CD8-positive, alpha-beta memory T cell (primary cell): ENCODE measurements at places on chromosomes 3 and 15.

DNA sequence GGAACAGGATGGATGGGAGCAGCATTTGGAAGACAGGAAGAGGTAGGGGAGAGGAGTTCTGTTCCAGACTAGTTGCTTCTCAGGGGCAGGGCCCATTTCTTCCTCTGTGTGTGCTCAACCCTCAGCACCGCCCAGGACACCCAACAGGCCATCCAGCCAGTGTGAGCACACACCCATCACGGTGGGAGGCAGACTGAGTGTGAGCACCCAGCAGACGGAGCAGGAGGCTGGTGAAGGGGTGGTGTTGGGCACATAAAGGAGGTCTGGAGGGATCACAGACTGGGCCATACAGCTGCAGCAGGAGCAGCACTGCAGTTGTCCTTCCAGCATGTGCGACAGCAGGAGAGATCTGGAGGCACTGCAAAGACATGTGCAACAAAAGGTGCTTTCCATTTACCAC is 88.4 kb upstream of the PLXNA1 start:
- DNase-seq: no peak

DNA sequence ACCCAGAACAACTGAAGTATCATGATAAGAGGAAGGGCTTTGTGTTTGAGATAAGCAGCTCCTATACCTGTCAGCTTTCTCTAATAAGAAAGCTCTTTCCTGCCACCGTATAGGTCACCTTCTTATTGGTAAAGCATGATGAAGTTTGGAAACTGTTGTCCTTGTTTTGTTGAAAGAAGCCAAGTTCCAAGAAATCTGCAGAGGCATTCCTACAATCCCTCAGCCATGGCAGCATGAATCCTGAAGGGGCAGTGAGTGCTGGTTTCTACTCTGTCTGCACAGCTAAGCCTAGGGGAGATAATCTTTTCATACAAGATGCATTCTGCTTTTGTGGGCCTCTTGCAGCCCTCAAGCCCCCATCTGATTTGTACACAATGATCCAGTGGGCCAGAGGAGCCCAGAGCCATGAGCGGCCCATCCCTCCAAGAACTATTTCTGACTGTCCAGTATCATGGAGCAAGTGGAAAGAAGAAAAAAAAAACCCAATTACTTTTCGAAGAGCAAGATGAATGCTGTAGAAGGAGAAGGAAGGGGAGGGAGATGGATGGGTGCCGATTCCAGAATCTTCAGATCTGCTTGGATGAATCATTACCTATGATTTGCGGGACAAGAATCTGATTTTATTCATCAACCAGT is 1.9 kb upstream of the THBS1 start:
- DNase-seq: no peak

- no peak for DNase-seq
Observed at GRCh38 chr3:150687613-150688012, 16.1 kb downstream of the ERICH6 start.

GRCh38 chr15:65660927-65661326 is 39.2 kb downstream of the SLC24A1 start:
- DNase-seq: no peak

GRCh38 chr3:143977341-143978262 is 6.0 kb downstream of the DIPK2A start:
- no peak for DNase-seq

DNA sequence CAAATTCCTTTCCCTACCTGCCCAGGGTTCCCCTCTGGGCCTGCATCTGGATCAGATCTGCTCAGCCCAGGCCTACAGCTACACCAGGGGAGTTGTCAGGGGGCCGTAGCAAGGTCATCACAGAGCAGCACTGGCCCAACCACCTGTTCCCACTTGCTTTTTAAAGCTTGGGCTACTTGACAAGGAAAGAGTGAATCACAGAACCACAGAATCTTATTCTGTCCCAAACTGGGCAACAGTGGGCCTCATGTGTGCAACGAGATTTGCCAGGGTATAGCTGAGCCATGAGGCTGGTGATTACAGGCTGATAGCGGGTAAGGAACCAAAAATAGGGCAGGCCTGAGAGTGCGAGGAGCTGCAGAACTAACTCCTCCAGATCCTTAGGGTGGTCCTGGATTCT is 66.7 kb downstream of the MYLK start:
- no peak for DNase-seq

DNA sequence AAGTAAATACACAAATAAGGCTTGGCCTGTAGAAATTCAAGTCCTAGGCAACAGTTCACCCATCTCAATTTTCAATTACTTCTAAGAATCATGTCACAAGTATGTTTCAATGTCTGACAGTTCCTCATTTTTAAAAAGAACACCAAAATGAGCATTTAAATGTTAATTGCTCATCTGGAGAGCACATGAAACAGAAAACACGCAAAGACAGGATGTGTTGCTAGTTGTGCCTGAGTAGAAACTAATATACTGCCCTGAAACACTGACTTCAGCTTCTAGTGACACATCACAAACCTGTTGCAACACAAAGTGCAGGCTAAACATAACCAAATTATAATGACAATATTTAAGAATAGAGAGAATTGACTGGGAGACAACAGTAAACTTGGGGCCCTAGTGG is 167.3 kb upstream of the THBS1 start:
- DNase-seq: no peak

- DNase-seq: no peak
Observed at GRCh38 chr3:101722394-101723173, 1.8 kb upstream of the CEP97 start.

GRCh38 chr3:58414538-58415197 is 19.0 kb downstream of the PDHB start:
- peak; percentile 37 for DNase-seq

GRCh38 chr3:27723001-27723445 is 900 bp upstream of the EOMES start:
- DNase-seq: no peak

DNA sequence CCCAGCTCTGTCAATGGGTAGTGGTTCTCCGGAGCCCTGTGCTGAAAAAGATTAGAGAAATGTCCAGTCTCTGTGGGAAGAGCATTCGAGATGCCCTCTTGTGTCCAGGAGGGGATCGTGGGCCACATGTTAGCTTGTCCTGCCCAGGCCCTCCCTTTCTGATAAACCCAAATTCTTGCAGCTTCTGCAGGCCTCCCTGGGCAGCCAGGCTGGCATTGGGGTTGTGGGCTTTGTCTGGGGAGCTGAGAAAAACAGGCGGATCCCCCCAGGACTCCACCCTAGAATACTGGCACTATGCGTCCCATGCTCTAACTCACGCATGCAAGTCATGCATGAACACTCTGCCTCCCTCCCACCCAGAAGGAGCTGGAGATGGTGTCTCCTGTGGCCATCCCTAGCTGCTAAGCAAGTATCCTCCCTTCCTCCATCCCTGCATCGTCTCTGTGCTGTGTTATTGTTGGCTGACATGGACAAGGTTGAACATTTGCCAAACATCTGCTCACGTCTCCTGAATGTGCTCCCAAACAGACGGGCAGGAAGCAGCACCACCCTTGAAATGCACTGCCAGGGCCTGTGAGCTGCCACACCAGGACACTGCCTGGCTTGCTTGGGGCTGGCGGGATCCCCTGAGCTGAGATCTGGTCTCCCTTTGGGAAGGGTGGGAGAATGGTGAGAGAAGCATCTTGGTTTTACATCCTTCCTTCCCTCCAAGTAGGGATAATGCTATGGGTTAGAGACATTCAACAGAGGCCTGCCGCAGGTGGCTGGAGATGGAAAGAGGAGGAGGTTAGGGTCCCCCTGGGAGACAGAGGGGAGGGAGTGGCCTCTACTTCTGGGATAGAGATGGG is 26.5 kb downstream of the CFAP161 start:
- no peak for DNase-seq

DNA sequence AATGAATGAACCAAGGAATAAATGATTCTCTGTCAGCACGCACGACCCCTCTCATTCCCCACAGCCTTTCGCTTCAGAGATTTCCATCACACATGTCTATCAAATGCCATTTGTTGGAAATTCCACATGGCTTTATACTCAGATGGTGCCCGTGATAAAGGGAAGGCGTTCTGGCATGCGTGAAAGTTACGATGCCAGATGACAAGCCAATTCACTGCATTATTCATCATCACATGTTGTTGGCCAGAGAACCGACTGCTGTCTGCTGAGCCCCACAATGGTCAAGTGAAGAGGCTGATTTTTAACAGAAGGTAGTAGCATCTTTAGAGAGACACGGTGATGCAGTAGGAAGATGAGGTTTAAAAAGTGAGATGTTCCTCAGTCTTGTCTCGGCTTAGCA is 74.1 kb upstream of the FRMD4B start:
- no peak for DNase-seq

GRCh38 chr15:48596841-48597240 is 48.7 kb downstream of the FBN1 start:
- no peak for DNase-seq

DNA sequence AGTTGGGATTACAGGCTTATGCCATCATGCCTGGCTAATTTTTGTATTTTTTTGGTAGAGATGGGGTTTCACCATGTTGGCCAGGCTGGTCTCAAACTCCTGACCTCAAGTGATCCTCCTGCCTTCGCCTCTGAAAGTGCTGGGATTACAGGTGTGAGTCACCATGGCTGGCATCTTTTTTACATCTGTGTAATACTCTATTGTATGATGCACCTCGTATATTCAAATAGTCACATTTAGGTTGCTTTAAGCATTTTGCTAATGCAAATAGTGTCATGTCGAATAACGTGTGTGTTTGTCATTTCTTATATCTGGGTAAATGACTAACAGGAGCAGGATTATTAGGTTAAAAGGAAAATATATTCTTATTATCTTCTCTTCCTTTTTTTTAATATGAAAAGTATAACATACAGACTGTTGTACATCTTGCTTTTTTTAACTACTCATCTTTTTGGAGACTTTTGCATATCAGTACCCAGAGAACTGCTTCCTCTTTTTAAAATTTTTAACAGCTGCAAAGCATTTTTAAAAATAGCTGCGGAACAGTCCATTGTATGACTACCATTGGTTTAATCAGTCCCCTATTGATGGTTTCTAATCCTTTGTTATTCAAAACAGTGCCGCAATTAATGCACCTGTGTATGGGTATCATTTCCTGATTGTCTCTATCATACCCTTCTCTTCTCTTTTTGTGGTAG is 13.4 kb downstream of the SCAMP5 start:
- no peak for DNase-seq

DNA sequence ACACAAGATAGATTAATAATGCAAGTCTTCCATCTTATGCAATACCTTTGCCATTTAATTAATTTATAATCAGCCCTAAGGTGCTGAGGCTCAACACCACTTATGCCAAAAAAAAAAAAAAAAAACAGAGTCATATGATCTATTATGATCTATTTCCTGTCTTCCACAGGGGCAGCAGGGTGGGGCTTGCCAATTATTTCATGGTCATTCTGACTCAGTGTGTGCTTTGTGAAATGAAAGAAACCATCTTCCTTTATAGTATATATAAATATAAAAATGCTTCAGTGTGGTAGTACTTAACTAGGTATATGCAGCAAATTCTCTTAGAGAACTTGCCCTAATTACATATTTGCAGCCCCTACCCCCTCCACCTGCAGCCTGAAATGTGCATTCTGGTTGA is 7.2 kb upstream of the RARB start:
- no peak for DNase-seq

GRCh38 chr3:16559653-16560365 is 45.4 kb downstream of the DAZL start:
- DNase-seq: no peak

DNA sequence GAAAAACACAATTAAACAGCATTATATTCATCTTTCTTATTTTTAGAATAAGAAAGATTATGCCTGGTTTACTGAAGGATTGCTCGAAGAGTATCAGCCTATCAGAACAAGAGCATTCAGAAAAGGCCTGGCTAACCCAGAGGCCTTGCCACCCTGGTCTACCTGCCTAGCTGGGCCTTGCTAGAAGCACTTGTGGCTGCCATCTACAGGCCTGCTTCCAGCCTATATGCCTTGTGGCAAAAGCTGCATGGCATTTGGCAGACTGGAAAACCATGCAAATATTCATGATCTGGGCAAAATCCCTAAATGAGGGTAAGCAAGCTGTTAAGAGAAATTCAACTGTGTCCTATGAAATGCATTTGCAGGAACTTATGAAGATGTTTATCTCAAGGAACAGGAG is 9.3 kb upstream of the ATP13A4 start:
- DNase-seq: no peak

DNA sequence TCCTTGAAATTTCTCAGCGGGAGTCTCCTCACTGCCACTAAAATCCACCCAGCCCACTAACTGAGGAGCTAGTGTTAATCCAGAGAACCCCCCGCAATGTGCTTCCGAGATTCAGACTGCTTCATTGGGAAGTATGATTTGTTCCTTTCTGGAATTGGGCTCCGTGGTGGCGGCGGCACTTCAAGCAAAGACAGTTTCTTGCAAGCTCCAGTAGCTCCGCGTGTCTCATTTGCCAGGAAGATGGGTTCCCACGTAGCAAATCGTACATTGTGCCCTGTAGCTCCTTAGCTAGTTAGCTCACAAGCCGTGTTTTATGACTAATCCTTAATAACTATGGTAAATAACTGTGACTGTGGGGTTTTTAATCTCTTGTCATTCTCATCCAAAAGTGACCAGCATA is 45.4 kb downstream of the SLC6A1 start:
- DNase-seq: no peak

GRCh38 chr3:59658274-59658673 is 608.4 kb upstream of the CFAP20DC start:
- DNase-seq: no peak

- DNase-seq: no peak
Observed at GRCh38 chr15:39781967-39782302, 706 bp downstream of the FSIP1 start.

DNA sequence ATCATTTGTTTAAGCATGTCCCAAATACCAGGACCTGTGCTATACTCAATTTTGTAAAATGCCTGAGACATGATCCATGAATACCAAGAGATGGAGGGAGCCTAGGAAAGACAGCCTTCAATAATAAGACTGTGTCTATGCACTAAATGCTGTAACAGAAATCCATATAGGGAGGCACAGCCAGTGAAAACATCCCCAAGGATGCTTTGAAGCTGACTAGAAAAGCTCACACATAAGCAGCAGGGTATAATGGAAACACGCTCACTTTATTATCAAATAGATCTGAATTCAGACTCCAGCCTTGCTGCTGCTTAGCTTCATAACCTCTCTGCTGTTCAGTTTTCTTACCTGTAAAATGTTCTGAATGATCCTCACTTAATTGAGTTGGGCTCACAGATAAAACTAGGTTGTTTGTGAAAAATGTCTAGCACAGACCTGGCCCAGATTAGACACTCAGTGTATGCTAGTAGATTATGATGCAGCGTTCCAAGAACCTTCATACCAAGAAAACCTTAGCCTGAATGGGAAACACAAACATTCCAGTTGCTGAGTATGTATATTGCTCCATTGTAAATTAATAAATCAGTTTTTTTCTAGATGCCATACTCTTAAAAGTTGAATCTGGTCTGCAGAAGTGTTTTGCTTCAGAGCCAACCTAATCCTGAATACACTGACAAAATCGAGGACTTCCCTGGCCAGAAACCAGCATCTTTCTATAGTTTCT is 3.8 kb upstream of the LARP6 start:
- no peak for DNase-seq
